ENCODE measurements at places on chromosomes 1 and 21.
A peak's percentile ranks its signal among the peaks of the same experiment; 100 is the strongest.

GRCh38 chr1:105909811-105910210 is 1146.7 kb upstream of the PRMT6 start:
- DNase-seq: no peak

DNA sequence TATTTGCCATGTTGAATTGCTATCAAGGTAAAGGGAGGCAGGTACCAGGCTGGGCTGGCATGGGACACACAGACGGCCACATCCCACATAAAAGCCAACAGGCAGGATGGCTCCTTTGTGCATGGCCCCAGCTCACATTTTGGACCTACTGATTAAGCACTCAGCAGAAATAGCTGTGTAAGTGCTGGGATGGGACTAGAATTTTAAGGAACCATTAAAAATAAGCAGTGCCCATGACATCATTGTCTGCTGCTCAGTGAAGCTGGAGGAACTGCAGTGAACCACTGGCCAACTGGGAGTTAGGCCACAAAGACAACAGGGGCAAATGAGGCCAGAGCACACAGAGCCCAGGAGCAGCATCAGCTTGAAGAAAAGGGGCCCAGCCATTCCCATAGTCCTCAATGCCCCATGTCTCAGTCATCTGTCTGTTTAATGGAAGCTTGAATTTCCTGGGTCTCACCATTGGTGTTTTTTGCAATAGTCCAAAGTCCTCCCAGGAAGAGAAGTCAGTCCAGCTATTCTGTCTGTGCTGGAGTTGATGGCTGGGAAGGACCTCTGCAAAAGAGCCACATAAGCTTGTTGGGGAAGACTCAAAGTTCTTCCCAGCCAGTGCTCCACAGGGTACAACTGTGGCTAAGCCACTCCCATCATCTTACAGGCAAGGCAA is 45.3 kb upstream of the TNR start:
- no peak for DNase-seq

DNA sequence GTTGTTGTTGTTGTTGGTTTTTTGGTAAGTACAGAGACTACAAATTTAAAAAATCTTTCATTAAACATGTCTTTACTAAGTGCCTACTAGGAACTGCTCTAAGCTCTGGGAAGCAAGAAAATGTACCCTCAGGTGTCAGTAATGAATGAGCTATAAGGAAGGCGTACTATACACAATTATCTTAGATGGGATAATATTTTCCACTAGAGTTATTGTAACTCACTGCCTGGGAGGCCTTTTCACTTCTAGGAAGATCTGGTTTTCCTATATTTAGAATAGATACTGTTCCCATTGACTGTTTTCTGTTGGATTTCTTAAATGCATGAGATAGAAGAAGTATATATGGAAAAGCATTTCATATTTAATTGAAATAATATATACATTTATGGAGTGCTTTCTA is 19.6 kb downstream of the CLIC4 start:
- no peak for DNase-seq

- no peak for DNase-seq
These were observed 54.2 kb downstream of the S1PR1 start for GRCh38 chr1:101290922-101291561.

DNA sequence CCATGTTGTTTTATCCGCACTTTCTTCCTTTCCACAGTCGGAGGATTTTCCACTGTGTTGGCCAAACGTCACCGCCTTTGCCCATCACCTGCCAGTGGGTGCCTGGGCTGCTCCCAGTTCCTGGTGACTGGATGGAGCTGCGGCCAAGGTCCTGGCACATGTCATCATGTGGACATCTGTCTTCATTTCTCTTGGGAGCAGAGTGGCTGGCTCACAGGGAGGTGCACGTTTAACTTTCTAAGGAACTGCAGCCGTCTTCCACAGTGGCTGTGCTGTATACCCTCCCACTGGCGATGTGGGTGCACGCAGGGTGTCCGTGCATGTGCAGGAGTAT is 19.5 kb upstream of the RNF223 start:
- DNase-seq: no peak

GRCh38 chr1:109719337-109719837 is 7.3 kb downstream of the GSTM5 start:
- DNase-seq: no peak

DNA sequence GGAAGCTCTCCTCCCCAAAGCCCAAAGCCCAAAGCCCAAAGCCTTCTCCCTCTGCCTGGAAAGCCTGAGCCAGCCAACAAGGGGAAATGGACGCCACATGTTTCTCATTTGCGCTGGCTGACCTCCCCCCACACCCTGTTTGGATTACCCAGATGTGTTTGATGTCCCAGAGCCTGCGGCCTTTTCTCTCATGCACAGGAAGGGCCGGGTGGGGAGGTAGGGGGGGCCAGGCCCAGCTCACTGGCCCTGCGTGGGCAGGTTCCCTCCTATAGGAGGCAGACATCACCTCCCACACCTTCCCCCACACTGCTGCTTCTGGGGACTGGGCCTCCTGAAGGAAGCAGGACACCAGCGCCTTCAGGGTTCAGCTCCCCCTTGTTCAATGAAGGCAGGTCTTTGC is 116.3 kb downstream of the NAV1 start:
- DNase-seq: no peak

GRCh38 chr1:162020150-162020549 is 3.5 kb downstream of the OLFML2B start:
- no peak for DNase-seq

GRCh38 chr1:230684146-230684545 is 29.8 kb downstream of the AGT start:
- DNase-seq: no peak

- no peak for DNase-seq
These were observed 214.5 kb upstream of the ZRANB2 start for GRCh38 chr1:71295350-71295749.

DNA sequence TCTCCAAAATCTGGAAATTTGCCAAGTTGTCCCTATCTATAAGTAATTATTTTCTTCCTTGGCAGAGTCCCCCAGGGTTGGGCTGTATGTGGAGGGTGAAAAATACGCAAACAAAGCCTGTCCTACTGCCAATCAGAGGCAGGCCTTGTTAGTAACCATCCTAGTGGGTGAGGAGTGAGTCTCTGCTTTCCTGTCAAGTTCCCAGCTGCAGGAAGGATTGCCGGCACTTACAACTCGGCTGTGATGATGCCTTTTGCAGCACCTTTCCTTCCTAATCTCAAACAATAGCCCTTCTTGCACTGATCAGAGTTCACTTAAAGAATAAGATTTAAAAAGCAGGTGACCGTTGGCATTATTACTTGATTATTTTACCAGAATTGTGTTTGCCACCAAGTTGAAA is 31.3 kb upstream of the FGGY start:
- DNase-seq: no peak

GRCh38 chr1:116392717-116393404 is 19.8 kb downstream of the ATP1A1 start:
- no peak for DNase-seq

- DNase-seq: peak; percentile 20
These were observed 996 bp upstream of the TMEM51 start for GRCh38 chr1:15152318-15153183.

- no peak for DNase-seq
These were observed 3.2 kb downstream of the DDR2 start for GRCh38 chr1:162635418-162635817.

GRCh38 chr1:62784509-62785365 is 805 bp downstream of the ATG4C start:
- DNase-seq: no peak

- no peak for DNase-seq
These were observed 14.3 kb downstream of the SLFNL1 start for GRCh38 chr1:41006942-41007865.

DNA sequence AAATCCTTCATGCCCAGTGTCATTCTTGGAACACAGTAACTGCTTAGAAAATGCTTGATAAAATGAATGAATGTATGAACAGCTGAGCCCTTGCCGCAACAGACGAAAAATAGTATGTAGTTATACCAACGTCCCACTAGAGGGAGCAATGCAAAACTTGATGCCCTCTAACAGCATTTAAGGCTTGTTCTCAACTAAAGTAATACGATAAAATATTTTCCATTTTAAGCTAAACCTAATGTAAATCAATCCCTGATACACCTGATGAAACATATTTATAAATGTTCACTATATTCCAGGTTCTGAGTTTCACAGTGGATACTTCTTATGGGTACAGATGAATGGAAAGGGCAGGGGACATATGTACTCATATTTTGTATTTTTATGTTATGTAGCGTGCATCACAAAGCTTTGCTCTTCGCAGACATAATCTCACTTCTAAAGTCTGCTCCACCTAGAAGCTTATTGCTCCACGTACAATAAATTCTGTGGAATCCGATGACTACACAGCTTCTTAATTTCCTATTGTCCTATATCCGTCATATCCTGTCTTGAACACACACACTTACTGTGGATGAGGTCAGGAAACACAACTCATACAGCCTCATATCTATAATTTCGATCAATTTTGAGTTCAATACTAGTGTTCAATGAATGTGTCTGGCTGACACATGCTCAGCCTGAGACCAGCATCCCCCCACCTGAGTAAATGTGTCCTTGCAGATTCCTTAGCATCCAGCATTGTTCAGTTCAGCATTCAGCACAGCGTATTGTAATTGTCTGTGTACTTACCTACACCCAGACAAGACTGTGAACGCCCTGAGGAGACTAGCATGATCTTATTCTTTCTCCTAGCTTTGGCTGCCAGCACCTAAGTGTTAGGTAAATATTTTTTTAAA is 4.4 kb upstream of the UTP25 start:
- peak; percentile 25 for DNase-seq

GRCh38 chr1:163906283-163906682 is 584.5 kb downstream of the NUF2 start:
- no peak for DNase-seq

DNA sequence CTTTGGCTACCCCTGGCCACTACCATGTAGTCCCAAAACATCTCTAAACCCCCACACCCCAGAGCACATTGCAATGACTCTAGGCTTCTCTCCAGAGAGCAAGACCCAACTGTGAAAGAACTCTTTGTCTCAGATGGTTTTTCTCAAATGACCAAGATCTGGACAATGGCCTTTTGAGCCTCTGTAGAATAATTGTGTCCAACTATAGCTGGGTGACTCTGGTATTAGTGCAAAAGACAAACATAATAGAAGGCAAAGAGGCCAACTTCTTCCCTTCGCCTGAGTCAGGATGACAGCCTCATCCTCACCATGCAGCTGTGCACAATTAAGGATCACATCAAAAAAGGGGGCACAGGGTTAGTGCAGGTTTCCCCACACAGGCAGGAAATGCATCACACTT is 139.6 kb downstream of the BRINP2 start:
- DNase-seq: no peak

- DNase-seq: no peak
These were observed 10.7 kb downstream of the DDI2 start for GRCh38 chr1:15628003-15628402.

DNA sequence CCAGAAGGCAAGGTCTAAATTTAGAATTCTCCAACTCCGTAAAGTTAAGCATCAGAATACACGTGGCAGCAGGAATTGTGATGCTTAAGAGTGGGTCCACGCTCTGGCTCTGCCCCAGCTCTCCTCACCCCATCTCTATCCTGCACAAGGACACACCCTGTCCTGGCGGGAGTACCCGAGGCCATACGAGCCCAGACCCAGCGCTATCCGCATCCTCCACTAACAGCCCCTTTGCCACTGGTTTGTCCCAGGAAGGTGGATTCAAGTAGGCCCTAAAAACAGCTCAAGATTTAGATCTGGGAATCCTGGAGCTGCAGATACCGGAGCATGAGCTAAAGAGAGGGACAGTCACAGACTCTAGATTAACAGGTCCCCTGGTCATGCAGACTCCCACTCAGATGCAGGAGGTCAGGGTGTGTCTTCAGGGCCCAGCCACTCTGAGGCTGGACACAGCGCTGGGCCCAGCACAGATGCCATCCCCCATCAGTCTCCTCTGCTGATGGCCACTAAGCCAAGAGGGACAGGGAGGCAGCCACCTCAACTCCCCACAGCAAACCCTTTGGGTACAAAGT is 393.3 kb downstream of the NPHP4 start:
- no peak for DNase-seq

DNA sequence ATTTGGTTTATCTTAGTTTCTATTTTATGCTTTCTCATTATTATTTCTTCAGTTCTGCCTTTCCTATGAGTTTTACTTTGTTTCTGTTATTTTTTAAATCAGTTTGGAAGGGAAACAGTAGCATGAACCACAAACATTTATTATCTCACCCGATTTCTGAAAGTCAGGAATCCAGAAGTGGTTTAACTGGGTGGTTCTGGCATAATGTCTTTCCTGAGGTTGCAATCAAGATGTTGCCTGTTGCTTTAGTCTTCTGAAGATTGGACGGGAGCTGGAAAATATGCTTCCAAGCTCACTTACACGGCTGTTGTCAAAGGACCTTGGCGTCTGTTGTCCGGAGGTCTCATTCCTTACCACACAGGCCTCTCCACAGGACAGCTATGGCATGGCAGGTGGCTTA is 50.4 kb downstream of the SNRPE start:
- no peak for DNase-seq

GRCh38 chr1:244821134-244821533 is 14.3 kb upstream of the COX20 start:
- DNase-seq: no peak

DNA sequence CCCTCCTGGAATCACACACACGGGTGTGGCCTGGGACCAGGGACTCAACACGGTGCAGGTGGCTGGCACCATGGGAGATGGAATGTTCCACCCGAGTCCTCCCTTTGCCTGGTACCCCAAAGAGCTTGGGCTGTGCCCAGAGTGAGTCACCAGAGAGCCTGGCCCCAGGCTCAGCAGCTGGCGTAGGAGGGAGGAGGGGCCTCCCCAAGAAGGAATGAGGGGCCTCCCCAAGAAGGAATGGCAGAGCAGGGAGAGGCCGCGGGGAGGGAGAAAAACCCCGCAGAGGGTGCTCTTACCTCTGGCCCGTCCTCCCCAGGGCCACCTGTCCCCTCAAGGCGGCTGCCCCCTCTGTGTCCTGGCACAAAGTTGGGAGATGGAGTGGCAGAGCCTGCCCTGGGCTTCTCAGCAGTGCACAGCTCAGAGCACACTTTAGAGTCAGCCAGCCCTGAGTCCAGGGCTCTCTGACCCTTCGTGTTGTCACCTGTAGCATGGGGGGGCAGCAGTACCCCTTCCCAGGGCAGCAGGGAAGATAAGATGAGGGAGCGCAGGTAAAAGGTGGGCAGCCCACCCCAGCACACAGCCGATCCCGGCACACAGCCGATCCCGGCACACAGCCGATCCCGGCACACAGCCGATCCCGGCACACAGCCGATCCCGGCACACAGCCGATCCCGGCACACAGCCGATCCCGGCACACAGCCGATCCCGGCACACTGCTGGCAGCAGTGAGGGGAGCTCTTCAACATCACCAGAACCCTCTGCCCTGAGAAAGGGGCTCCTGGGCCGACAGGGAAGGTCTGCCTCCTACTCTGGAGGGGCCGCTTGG is 20.2 kb upstream of the KCNAB2 start:
- DNase-seq: no peak

DNA sequence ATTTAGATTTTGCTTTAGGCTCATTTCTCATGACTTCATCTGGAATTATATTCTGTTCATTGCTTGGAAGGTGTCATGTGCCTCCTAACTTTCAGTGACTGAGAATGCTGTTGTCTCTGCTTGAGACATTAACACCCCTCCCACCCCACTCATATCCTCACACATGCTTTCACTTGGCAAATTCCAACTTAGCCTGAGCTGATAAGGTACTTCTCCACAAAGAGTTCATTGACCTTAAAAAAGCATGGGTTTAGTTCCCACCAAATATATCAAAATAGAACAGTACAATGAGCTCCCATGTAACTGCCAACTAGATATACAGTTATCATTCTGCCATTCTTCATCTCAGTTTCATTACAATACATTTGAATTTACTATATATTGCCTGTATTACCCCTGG is 576.5 kb upstream of the ADGRL2 start:
- DNase-seq: no peak
